ENCODE measurements at places on chromosomes 3 and 15.

DNA sequence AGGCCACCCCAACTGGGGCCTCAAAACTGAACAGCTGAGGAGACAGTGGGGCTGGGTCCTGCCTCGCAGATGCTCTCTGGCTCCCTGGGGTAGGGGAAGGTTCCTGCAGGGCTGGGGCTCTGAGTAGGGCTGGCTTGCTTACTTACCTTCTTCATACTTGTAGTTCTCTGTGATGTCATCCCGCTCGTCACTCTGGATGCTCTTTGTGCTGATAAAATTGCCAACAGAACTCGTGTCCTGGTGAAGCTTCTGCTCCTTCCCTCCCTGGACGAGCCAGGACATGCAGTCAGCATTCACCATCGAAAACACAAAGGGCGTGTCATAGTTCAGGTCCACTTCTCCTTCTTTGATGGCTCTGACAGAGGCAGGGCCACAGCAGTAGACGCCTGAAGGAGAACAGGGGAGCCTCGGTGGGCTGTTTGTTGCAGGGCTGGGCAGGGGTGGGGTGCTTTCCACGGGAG lies 17.9 kb upstream of the EPB42 start:
- no peak for DNase-seq

DNA sequence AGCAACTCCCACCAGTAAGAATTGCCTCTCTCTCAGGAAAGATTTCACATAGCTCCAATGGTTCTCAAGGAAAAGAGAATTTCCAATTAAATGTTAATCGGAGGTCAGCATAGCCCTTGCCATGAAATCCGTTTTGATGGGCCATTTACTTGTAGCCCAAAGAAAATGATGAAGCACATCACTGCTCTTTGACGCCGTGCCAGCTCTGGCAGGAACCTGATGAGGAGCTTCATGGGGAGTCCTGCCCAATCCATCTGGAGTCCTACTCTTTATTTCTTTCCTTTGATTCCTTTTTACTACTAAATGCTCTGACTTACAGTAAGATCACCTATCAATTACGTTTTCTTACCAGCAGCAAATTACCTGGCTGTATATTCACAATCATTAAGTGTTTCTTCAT lies 84.7 kb downstream of the FGF12 start:
- no peak for DNase-seq

GRCh38 chr3:180267202-180267843 lies 230.6 kb upstream of the PEX5L start:
- no peak for DNase-seq

- DNase-seq: no peak
These were observed 9.1 kb downstream of the MRPS11 start for GRCh38 chr15:88476635-88477060.

- no peak for DNase-seq
These were observed 57.7 kb downstream of the SEMA5B start for GRCh38 chr3:122969585-122970469.

DNA sequence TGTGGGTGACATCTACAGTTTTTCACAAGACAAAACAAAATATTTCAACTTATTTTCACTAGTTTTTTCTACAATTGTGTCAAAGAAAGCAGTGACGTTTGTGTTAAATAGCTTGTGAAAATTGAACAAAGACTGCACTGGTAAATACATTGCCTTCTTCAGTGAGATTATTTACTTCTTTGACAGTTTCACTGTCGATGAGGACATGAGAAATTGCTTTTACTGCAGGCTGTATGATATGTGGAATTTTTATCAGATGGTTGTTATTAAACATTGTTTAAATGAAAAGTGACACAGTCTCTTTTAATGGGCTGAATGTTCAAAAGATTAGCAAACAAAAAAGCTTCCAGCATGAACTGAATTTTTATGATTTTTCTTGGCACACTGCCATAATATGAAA lies 773.9 kb upstream of the CADM2 start:
- DNase-seq: no peak

DNA sequence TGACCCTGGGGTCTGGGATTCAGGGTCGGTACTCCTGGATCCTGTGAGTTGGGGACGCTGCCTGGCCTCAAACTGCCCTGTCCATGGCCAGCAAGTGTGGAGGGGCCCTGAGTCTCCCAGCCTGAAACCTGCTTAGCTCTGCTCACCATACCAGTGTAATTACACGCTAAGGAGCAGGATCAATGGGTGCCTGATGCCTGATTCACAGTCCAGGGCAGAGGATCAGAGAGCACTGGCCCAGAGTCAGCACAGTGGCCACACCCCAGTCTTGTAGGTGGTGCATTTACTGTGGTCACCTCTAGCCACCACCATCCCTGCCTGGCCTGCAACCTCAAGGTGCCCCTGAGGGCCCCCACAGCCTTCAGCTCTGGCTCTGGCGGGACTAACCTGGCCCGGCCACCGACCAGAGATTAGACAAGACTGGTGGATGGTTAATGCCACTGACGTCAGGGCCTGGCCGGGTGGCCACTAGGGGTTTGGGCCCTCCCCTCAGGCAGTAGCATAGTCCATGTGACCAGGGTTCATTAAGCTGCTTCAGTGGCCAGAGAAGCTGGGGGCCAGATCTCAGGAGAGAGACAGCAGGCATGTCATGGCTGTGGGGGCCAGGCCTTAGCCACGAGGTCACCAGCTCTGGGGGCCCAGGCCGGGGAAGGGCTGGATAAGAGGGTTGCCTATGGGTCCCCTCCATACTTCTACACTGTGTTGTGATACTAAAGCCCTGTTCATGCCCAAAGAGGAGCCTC lies 3.3 kb upstream of the SLC38A3 start:
- DNase-seq: no peak

DNA sequence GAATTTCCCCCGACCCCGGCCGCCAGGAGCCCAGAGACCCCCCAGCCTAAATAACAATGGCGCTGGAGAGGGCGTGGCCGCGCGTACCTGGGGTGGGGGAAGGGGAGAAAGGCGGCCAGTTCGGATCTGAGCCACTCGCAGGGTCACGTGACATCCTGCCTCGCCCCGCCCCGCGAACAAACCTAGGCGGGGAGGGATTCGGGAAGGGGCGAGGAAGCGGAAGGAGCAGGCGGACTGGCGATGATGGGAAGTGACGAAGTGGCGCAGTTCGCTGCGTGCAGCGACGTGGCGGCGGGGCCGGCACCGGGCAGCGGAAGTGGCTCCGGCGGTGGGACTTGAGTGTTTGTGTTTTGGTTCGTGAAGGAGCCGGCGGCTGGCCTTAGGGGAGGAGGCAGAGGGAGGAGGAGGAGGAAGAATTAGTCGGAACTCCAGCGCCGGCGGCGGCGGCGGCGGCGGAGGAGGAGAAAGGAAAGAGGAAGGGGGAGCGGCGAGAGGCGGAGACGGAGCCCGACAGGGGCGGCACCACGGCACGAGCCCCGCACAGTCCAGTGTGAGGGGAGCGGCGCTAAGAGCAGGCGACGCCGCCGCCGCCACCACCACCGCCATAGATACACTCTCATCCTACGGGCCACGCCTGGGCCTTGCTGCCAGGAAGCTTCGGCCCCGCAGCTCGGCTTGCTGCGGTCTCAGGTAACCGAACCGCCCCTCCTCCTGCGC lies at the start of gene RAB5A:
Gene RAB5A (plus strand): TSS at position 266 of the 717 bp plus-strand sequence. CDS start 3,802 bp downstream, outside the sequence.
- peak; percentile 92 for DNase-seq

All from stimulated activated CD8-positive, alpha-beta memory T cell treated with anti-CD3 and anti-CD28 coated beads, Interleukin-12 subunit alpha, Interleukin-12 subunit beta, amount 100 ng/mL, for 4 hours (primary cell).